ENCODE measurements at places on chromosomes 3 and 15.

- no peak for DNase-seq
Measured at GRCh38 chr15:39466750-39467105, 114.2 kb upstream of the THBS1 start.

DNA sequence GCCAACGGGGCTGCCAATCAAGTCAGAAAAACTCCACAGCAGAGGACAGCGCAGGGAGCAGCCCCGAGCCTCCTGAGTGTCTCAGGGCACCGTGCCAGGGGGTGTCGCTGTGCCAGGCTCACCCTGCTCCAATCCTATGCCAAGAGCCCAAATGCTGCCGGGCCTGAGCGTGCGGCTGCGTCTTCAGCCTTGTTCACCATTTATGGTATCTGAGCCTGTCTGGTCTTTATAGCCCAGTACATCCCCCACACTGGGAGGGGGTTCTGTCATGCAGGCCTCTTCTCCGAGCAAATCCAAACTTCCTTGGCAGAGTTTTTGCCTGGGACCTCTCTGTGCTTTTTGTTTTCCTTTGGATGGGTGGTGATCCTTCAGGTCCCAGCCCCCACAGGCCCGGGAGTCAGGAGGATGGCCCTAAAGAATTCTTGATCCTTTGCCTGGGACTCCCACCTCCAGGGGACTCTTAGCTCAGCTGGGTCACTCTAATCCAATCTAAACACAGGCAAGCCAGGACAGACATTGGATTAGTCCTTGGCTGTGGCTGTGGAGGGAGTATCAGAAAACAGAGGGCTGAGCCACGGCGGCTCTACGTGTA, 135.1 kb upstream of the HACD2 start:
- no peak for DNase-seq

DNA sequence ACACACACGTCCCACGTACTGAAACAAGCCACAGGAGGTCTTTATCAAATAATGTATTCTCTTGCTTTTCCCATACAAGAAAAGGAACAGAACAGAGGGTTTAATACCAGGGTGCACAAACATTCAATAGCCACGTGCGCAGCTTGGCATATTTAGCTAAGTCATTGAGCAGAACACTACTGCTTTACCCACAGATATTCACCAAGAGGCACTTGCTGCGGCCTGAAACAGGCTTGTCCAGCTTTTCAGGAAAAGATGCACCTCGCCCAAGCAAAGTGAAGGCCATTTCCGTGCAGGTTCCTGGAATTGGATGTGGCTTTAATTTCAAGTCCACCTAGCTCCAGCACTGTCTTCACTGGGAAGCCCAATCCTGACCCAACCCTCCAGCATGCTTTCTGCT, 17.6 kb downstream of the ZDHHC3 start:
- DNase-seq, result no peak

DNA sequence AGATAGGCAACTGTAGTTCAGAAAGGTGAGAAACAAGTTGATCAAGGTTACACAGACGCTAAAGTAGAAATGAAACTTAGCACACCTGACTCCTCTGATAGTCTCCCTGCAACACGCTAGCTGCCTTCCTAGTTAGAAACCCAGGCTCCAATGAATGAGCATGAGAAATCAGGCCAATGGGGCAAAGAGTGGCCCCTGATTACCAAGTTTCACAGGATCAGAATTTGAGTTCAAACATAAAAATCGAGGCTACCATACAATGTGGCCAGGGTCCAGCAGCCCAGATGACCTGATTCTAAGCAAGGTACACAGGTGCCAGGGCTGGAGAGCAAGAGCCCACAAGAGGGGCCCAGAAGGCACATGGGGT, 7.7 kb downstream of the PLD1 start:
- no peak for DNase-seq

- no peak for DNase-seq
Measured at GRCh38 chr3:12116870-12117269, 41.8 kb downstream of the TIMP4 start.

- DNase-seq, result no peak
Measured at GRCh38 chr15:63587527-63587926, 9.7 kb upstream of the FBXL22 start.

DNA sequence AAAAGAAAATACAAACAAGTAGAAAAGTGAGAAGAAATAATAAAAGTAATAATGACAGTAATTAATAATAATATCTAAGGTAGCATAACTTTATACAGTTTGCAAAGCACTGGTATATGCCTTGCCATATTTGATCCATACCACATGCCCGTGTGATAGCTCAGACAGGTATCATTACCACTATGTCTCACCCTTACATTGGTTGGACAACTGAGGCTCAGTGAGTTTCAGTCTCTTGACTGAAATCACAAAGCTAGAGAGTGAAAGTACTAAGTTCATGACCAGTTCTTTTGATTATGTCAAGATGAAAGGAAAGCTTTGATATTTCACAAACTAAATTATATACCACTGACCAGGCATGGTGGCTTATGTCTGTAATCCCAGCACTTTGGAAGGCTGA, 408.9 kb downstream of the GAP43 start:
- DNase-seq, result no peak

DNA sequence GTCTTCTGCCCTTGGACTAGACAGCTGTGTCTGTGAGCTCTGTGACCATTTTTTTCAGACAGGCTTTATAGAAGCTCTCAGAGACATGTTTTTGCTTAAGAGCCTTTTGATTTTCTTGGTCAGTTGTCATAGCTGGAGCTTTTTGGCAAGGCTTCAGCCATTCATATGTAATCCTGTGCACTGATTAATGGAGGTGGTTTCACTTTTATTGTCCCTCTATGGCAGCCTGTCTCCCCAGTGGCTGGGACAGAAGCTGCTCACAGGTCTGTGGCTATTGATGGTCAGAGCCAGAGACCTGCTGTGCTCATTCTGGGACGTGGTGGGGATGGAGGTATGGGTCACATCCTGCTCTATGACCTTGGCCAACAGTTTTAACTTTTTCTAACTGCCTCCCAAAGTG, 226.6 kb upstream of the LRRFIP2 start:
- DNase-seq, result no peak

- DNase-seq, result no peak
Measured at GRCh38 chr15:89457086-89457485, 39.3 kb downstream of the RHCG start.

- no peak for DNase-seq
Measured at GRCh38 chr3:156676768-156677479, 2.5 kb downstream of the TIPARP start.

- DNase-seq, result no peak
Measured at GRCh38 chr3:50637945-50638344, 21.0 kb downstream of the MAPKAPK3 start.

DNA sequence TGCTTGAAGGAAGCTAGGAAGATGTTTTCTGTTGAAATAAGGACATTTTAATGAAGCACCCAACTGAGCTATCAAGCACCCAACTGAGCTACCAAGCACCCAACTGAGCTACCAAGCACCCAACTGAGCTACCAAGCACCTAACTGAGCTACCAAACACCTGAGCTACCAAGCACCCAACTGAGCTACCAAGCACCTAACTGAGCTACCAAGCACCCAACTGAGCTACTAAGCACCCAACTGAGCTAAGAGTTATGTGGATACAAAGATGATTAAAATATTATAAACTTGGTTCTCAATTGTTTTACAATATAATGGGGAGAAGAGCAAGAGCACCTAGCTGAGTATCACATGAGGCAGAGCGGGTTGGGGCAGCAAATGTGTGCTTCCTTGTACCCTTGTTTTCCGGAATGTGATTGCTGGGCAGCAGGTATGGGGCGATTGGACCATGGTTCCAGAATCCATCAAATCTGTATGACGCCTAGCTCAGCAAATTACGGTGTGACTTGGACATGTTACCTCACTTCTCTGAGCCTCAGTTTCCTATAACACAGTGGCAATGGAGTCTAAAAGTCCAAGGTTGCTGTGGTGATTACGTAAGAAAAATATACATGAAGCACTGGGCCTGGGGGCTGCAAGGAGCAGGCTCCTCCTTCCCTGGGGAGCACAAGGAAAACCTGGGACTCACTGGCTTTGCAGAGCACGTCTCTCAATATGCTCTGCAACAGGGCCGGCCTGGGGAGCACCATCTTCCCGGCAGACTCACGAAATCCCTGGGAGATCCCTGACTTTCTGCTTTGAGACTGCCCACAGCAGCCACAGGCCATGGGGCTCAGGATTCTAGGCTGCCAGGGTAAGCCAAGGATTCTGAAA, 11.3 kb downstream of the BMF start:
- DNase-seq, result no peak
